ENCODE measurements at places on chromosomes 5 and 9. TPM values are rescaled to one million over a fixed set of nuclear protein-coding genes. Genes with fewer than 3 reads are reported as not detected.

GRCh38 chr9:212297-212696 lies 2.4 kb upstream of the DOCK8 start:
- DNase-seq: no peak

- no peak for DNase-seq
Measured at GRCh38 chr9:31137176-31138160, 1247.0 kb upstream of the ACO1 start.

DNA sequence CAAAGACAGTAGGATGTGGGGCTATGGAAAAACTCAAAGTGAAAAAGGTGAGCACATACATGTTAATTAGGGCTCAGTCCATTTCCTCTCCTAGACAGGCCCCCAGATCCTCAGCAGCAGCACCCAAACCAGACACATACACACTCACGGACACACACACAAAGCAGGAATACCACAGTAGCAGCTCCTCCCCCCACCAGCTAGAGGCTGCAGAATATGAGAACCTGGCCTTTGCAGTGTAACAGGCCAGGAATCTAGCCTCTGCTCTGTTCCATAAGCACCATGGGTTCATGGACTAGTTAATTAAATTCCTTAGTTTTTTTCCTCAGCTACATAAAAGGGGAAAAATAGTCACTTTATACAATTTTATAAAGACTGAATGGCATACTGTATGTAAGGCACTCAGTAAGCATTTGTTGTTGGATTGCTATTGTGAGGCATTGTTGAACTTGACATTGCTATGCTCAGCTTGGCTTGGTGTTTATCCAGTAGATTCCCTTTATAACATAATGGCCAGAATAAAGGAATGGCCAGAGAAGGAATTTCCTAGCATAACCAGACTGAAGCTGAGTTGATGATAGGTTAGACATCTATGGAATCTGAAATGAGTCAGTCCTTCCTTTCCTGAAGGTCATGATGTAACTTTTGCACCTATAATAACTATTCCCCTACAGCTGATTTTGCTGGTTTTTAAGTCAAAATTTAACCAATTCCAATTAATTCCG lies 186.8 kb downstream of the SEMA5A start:
- no peak for DNase-seq

GRCh38 chr9:37407468-37407867 lies 15.0 kb upstream of the GRHPR start:
- no peak for DNase-seq

- no peak for DNase-seq
Measured at GRCh38 chr5:7000310-7000709, 287.1 kb downstream of the TENT4A start.

- DNase-seq: no peak
Measured at GRCh38 chr5:31148959-31149475, 44.5 kb upstream of the CDH6 start.

GRCh38 chr5:75052192-75053053 lies at the start of gene GCNT4:
GCNT4 (minus strand) TSS chr5:75052558; CDS start chr5:75030037, 22,521 bp downstream.
- no peak for DNase-seq

DNA sequence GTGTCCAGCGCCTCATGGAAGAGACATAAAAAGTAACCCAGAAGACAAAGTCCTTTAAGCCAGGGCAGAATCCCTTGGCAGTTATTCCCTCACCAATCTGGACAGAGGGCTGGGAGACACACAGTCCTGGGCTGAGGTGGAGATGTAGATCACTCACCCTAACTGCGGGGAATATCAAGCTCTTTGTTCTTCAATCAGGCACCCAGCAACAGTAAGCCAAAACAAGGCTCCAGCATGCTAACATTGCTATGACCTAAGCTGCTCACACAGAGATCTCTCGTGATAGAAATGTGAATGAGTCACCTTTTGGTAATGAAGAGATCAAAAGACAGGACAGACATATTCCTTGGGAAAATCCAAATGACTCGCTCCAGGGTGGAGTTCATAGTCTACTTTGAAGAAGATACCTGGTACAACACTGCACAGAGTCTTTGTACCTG lies 101.3 kb downstream of the FBN2 start:
- DNase-seq: no peak

GRCh38 chr5:137695651-137696428 lies 40.0 kb downstream of the KLHL3 start:
- DNase-seq: no peak

DNA sequence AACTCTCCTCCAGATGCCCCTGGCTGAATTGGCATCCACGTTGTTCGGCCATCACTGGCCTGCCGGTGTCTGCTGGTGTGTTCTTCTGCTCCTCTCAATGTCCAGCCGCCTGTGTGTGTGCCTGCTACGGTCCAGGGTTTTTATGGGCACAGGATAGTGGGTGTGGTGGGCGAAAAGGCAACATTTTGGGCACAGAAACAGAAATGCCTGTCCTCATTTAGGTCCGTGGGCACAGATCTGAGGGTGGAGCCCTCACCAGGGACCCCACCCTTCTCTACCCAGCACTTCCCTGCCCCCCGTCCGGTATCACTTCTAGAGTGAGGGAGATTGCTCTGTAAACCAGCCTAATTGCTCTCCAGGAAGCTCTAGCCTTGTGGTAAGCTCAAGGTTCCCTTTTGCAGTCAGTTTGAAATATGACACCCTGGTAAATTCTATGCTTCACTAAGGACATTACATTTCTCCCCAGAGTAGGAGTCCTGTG lies 410.1 kb downstream of the MAT2B start:
- DNase-seq: peak; percentile 50

GRCh38 chr5:37005946-37006540 lies 129.5 kb downstream of the NIPBL start:
- no peak for DNase-seq

DNA sequence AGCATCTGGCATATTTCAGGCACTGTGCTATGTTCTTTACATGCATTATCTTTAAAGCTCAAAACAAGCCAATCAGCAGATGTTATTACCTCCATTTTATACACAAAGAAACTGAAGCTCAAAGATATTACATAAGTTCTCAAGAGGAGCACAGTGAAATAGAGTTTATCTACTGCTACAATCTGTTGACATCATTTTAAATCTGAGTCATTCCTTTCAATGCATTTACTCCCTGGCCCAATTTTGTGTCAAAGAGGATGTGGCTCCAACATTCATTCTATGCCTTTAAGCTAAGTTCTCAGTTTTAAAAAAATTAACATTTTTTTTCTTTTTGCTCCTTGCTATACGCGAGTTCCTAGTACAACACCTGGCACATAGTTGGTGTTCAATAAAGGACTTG lies 486.3 kb upstream of the ZNF462 start:
- no peak for DNase-seq

DNA sequence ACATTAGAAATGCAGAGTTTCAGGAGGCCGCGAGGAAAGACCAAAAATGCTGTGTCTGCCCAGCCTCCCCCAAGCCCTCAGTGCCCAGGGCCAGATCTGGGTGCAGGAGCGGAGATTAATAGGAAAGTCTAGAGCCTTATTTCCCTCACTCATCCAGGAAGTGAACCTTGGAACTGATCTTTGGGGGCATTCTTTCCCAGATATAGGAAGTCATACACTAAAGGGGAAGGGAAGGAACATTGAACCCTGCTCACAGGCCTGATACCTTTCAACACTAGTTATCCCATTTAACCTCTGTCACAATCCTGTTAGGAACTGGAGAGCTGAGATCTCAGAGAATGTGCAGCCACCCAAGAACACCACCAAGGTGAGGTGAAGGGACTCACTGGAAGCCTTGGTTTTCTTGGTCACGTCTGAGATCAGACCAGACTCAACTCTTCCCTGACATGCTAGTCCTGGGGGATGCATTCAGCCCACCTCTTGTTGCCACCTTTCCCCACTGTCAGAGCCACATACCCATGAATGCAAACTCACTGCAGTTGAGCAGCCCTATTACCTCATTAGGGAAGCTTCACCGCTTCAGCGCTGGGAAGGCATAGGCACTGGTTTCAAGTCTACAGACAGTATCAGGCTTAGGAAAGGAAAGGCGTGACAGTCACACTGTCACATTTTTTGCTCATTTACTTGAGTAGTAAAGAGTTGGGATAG lies 95.0 kb downstream of the KIAA1958 start:
- no peak for DNase-seq

DNA sequence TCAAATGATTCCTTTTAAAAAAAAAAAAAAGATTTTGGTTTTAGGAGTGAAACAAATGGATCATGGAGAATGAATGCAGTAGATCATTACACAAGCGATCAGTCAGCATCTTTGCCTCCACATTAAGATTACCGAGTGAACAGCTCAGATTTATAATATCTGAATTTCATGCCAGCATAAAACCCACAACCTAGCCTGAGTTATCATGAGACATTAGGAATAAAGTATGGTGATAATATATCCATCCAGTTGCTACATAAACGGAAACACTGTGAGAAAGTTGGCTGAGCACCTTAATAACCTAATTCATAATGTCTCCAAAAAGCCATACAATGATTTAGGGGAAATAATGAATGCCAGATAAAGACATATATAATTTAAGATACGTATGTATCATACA lies 553.1 kb upstream of the TUSC1 start:
- DNase-seq: no peak

DNA sequence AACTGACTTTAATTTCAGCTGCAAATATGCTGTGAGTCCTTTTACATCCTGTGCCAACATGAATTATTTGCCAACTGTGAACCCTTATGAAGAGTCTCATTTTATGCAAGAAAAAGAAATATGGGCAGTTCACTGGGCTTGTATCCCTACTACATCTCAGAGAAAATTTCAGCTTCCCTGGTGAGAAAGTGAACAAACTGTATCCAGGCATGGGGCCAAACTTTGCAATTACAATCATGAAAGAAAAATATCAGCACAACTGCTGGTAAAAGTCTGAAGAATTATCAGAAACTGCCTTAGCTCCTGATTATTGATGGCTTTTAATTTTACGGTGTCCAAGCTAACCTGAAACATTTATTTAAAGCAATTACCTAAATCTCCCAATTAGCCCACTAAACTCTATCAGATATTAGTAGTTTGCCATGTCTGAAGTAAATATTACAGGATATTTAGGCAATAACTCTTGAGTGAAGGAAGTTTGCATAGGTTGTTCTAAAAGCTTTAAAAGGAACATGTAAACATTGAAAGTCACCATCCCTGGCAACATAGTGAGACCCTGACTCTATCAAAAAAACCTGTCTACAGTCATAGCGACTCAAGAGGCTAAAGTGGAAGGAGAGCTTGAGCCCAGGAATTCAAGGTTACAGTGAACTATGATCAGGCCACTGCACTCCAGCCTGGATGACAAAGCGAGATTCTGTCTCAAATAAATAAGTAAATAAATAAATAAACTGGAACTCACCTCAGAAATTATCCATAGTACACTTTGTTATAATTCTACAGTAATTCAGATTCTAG lies 83.9 kb upstream of the HCN1 start:
- no peak for DNase-seq

GRCh38 chr5:172055996-172056395 lies 49.6 kb upstream of the FBXW11 start:
- no peak for DNase-seq

- DNase-seq: no peak
Measured at GRCh38 chr5:75091597-75091996, 39.2 kb upstream of the GCNT4 start.

DNA sequence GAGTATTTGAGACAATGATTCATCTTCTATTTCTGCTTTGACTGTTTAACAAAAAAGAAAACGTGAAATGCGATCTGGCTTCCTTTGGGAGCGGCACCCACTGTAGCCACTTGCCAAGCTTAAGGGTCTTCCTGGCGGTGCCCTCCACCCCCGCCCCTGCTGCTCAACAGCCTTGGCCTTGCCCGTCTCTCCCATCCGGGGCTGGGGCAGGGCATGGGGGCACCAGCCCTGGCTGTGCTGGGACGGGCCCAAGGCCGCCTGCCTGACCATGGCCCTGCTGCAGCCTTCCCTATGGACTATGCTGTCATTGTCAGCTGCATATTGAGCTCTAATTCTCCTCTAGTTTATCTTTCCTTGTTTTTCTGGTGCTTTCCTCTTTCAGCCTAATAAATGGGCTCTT lies 115.8 kb upstream of the CACNA1B start:
- no peak for DNase-seq

GRCh38 chr5:35302544-35302943 lies 72.3 kb upstream of the PRLR start:
- no peak for DNase-seq

DNA sequence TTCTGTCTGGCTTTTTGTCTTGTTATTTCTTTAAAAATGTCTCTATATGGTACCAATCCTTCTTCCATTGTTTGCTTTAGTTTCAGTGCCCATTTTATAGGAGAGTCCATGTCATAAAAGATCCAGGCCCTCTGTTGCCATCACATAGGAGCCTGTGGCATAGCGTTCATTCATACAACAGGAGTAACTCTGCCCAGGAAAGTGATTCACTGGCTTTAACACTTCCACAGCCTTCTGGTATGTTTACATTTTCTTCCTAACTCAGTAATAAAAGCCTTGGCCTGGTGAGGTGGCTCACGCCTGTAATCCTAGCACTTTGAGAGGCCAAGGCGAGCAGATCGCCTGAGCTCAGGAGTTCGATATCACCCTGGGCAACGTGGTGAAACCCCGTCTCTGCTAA lies 519.3 kb upstream of the PTGER4 start:
- DNase-seq: no peak

- no peak for DNase-seq
Measured at GRCh38 chr5:58410441-58410840, 49.4 kb downstream of the PLK2 start.

DNA sequence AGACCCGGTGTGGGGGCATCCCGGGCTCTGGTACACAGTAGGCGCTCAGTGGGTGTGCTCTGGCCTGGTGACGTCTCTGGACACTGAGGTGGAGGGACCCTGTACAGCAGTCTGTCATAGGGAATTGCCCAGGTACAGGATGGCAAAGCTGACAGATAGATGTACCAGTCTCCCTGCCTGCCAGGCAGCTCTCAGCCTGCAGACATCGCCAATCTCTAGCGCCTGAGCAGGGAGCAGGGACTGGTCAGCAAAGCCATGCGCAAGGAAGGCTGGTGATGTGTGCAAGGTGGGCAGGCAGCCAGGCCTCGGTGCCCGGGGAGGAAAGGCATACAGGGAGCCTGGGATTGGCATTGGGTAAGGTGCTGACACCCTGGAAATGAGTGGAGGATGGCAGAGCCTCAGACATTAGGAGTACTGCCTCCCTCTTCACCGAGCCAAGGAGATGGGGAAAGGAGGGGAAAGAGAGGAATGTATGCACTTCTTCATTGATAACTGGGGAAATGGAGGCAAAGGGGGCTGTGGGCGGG lies 33.9 kb upstream of the BRD3 start:
- DNase-seq: no peak

- DNase-seq: no peak
Measured at GRCh38 chr9:114181607-114182409, 26.5 kb downstream of the COL27A1 start.

Gene CDC20B
- not detected for total RNA-seq

Gene TMEM171
- not detected for total RNA-seq

Gene TMEM38B
- 10.9 TPM for total RNA-seq

Gene PCDHB3
- not detected for total RNA-seq

Gene CMBL
- not detected for total RNA-seq

Gene RIC1
- total RNA-seq: 68.1 TPM

Gene SV2C
- not detected for total RNA-seq

Gene KIF3A
- total RNA-seq: 9.2 TPM

Gene NAIP
- 11.2 TPM for total RNA-seq

Gene PCA3
- total RNA-seq: not detected

Gene MPDZ
- total RNA-seq: not detected
